ENCODE measurements at places on chromosomes 6 and 20.

- peak; percentile 17 for DNase-seq
Measured at GRCh38 chr6:119562168-119562567, 212.6 kb upstream of the MAN1A1 start.

- peak; percentile 30 for DNase-seq
Measured at GRCh38 chr20:9053108-9053507, 15.8 kb upstream of the PLCB4 start.

DNA sequence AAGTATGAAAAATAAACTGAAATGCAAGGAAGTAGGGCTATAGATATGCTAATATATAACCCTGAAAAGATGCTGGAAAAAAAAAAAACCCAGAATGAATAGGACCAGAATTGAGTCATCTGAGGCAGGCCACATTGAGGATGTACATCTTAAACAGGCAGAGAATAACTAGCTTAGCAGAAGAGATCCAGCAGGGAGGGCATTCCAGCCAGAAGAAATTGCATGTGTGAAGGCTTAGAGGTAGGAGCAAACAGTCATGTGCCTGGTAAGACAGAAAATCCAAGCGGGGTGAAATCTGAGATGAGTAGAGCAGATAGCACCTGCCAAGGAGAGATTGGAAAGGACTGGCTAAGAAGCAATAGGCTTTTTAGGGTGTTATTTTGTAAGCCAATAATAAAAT is 2.6 kb downstream of the COL19A1 start:
- DNase-seq = no peak

DNA sequence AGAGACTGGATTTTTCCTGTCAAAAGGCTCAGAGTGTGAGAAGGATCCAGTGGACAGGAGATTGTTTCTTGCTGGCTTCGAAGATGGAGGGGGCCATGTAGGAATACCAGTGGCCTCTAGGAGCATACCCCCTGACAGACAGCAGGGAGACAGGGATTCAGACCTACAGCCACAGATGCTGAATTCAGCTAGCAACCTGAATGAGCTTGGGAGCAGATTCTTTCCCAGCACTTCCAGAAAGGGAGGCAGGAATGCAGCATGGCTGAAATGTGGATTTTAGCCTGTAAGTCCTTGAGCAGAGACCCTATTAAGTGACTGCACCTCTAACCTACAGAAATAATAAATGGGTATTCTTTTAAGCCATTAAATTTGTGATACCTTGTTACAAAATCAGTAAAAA is 44.6 kb downstream of the STXBP5 start:
- no peak for DNase-seq

DNA sequence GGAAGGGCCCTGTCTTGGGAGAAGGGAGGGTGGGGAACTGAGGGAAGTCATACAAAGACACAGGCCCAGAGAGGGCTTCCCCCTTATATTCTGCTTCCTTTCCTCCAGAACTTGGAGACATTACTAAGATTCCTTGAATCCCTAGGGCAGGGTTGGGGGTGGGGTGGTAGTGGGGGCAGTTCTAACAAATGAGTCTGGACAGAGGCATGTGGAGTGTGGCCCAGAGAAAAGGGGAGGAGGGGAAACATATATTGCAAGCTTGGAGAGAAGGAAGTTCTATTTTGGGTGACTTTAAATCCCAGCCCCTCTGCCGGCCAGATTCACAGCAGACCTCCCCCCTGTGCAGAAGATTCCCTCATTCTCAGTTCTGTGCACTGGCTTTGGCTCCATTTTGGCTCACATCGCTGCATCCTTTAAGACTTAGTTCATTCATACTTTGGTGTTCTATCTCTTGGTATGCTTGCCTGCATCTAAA is 43.7 kb downstream of the DAAM2 start:
- DNase-seq = no peak

- no peak for DNase-seq
Measured at GRCh38 chr20:47243532-47244305, 112.8 kb downstream of the ZMYND8 start.

GRCh38 chr6:144478483-144478882 is 193.3 kb downstream of the UTRN start:
- DNase-seq = peak; percentile 13

- DNase-seq = peak; percentile 82
Measured at GRCh38 chr6:136750696-136751521, 41.4 kb downstream of the MAP3K5 start.

Measured in fibroblast of villous mesenchyme (primary cell).